ENCODE measurements at places on chromosomes 5 and 9.

GRCh38 chr5:4868140-4868735 lies 271.9 kb upstream of the ADAMTS16 start:
- DNase-seq = peak; percentile 30

DNA sequence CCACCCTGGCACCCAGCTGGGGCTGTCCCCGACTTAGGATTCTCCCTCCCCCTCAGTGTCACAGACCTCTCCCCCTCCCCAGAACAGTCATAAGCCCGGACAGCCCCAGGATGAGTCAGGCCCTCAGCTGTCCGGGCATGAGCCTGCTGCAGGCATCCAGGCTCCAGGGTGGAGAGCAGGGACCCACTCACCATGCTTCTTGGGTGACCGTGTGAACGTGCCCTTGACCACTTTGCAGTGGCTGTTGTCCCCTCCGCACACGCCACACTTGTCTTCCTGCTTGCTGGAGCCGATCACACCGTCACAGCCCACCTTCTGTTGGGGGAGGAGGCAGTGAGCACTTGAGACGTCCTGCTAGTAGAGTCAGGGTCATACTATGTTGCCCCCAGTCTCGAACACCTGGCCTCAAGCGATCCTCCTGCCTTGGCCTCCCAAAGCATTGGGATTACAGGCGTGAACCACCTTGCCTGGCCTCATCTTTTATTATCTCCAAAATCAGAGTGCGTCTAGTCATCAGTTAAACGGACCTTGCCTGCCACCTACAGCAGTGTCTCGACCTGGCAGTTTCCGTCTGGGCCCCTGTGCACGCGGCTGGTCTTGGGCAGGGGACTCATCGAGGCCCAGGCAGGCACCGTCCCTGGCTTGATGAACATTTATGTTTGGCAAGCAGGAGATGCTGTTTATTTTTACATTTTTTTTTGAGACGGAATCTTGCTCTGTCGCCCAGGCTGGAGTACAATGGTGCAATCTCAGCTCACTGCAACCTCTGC lies 72.6 kb downstream of the ZNF354C start:
- DNase-seq = no peak

- DNase-seq = no peak
These were observed 93.5 kb downstream of the PHF2 start for GRCh38 chr9:93669958-93670207.

DNA sequence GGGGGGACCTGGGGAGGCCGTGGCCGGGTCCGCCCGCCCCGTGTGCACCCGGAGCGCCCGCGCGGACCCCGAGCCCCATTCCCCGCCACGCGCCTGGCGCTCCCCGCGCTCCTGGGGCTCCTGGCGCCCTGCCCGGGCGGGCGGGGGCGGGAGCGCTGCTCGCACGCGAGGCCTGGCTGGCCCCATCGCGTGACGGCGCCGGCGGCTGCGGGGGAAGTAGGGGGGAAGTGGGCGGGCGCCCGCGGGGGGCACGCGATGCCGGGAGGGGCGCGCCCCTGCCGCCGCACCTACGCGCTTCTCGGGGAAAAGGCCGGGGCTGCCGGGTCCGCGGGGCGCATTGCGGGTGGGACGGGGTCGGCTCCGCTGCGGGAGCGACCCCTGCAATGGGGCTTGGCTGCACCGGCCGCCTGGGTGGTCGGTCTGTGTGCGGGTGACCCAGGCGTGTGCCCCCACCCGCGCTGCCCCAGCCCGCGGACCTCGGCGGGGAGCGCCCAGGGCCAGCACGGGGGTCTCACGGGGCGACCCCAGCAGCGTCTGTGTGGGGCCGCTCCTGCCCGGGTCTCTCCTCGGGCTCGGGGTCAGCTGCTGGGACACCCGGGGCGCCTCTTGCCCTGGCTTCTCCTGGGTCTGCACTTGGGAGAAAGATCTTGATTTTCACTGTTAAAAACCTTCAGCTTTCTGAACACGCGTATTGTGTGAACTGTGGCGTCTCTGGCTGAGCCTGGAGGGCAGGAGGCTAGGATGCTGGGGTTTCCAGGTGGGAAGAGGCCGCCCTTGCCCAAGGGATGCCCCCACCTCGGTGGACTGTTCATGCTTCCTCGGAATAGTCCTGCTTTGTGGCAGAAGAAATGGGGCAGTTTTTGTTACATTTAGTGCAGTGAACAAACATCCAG lies 52.4 kb downstream of the AHRR start:
- peak; percentile 71 for DNase-seq

- no peak for DNase-seq
These were observed 38.9 kb upstream of the SLC2A8 start for GRCh38 chr9:127358023-127358535.

DNA sequence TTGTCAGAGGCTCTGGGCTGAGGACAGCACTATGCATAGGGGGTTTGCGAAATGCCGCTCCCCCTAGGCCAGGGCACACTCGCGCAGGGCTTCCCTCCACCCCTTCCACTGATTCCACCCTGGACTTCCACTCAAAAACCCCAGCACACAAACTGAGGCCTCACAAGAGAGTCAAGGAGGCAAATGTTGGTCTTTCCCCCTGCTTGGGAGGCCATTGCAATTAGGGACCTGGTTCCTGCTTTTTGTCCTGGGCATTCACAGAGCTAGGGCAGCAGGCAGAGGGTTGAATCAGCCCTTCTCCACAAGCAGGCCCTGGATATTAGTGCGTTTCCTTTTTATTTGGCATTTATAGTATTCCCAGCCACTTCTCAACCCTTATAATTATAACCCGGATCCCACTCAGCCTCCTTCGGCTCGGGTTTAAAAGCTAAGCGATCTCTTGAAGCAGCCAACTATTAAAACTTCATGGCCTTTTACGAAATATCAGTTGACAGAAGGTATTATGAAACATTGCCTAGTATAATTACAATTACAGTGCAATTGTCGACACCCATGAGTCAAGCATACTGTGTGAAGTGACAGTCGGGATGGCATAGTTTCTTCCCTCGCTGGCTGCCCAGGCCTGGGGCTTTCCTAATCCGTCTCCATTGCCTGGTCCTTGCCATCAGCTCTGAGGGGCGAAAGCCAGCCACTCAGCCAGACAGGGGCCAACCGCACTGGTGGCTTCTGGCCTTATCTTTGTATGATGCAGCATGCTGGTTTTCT lies 285.5 kb upstream of the MAP3K1 start:
- DNase-seq = no peak

DNA sequence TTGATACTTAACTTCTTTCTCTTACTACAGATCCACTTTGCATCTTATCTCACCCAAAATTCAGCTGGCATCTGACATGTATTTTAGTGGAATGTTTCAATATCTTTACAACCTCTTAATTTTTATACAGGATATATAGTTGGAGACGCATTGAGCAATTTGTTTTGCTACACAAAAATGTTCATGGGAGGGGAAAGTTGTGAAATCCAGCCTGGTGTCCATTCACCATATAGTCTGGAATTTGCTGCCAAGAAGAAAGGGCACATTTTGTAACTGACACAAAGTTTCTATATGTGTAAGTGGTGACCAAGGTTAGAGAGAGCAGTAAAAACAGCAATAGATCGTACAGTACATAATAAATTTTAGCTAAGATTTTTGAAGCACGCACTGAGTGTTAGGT lies 14.0 kb upstream of the CHD1 start:
- DNase-seq = no peak

DNA sequence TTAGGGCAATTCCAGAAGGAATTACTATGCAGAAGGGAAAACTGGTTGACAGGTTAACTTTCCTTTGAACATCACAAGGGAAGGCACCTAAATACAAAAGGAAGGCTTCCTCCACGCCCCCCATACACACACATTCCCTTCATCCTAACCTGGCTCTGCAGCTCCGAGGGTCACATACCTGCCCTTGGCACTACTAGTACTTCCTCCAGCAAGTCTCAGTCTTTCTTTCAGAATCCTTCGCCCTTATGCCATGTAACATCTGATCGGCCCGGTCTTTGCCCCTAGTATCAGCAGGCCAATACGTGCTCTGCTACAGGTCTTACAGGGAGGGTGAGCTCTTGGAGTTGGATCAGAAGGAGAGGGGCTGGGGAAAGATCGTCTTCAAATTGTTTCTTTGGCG lies 1.6 kb upstream of the MARCHF6 start:
- no peak for DNase-seq

- no peak for DNase-seq
These were observed 44.6 kb downstream of the DMRT2 start for GRCh38 chr9:1094749-1095148.

- peak; percentile 74 for DNase-seq
These were observed 18.0 kb downstream of the ATOX1 start for GRCh38 chr5:151740336-151740942.

GRCh38 chr9:34203275-34203991 lies 24.6 kb downstream of the UBAP1 start:
- DNase-seq = no peak

DNA sequence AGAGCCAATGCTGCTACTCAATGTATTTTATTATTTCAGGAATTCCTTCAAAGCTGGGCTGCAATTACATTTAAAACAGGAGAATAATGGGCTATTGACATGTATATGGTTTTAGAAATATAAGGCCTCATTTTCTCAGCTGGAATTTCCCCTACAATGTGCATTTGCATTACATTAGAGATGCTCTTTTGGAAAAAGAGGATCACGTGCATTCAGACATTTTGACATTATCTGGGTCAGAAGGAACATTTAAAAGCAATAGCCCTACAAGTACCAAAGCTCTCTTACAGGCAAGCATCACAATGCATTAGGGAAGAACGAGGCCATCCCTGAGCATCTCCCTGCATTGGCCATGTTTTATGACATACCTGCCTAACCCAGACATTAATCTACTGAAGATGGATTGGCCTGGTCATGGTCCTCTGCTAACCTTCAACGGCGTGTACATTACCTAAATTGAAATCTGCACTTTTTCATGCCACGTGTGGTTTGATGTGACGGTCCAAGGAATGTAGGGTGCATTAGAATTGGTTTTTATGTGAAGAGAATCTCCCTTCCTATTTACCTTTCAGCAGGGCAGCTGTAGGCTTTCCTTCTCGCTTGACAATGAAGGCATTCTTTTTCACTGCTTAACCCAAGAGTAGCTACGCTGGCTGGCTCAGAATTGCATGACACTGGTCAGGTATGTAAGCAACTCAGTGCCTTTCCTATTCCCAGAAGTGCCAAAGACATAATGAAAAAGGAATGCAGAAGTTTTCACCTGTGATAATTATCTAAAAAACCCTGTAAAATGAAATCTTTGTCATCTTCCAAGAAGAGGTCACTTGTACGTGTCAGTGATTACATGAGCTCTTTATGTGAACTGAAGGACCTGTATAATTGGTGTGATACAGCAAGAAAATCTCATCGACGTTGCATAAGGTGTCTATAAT lies 212.3 kb upstream of the MPDZ start:
- peak; percentile 42 for DNase-seq

DNA sequence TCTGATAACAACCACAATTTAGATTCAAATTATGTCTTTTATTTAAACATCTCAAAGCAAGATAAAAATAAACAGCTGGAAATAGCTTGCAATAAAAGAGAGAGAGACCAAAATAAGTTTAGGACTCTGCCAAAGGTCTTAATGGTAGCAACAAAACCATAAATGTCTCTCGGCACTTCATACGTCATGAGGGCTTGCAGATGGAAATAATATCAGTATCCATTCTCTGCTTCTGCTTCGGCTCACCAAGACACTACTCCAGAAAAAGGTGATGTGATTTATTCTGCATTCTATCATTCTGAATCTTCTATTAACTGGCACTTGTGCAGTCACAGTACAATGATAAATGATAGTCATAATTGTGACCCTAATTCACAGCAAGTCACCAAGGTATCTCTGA lies 56.1 kb downstream of the EBF1 start:
- no peak for DNase-seq

- DNase-seq = peak; percentile 56
These were observed 822.5 kb downstream of the PTPRD start for GRCh38 chr9:9790216-9790872.

DNA sequence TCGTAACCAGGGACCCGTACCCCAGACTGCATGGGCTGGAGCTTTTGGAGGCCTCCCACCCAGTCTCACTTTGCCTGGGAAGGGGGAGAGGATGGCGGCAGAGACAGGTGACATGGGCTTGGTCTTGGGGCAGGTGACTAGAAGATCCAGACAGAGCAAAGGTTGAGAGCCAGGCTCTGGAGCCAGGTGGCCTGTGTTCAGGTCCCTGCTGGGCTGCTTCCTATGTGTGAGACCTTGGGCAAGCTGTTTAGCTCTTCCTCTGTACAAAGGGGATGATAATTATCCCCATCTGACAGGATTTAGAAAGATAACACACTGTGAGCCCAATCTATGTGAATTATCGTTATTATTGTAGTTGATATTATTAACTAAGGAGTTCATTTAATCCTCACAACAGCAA lies 16.1 kb upstream of the NDST1 start:
- no peak for DNase-seq

GRCh38 chr9:134463280-134463679 lies 137.0 kb downstream of the RXRA start:
- no peak for DNase-seq

DNA sequence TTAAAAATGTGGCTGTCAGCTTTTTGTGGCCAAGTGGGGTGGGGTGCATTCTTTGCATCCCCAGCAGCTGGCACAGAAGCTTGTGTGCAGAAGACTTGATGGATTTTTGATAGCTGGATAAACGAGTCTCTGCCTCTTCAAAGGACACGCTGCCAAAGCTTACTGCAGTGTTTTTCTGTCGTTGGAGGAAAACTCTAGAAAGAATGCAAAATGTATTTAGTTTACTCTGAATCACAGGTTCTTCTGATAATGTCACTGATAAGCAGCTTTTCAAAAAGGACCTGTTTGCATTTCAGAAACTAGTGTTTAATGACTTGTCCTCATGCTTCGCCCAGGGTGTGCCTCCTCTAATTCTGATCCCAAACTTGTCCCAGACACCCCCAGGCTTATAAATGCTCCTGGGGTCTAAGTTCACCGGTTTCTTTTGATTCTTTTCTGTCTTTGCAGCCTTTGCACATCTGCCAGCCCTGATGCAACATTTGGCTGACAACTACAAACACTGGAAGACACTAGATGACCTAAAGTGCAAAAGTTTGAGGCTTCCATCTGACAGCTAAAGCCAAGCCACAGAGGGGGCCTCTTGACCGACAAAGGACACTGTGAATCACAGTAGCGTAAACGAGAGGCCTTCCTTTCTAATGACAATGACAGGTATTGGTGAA lies 66.0 kb downstream of the WDR41 start:
- DNase-seq = no peak

GRCh38 chr5:14712666-14713065 lies 48.1 kb downstream of the OTULIN start:
- no peak for DNase-seq

DNA sequence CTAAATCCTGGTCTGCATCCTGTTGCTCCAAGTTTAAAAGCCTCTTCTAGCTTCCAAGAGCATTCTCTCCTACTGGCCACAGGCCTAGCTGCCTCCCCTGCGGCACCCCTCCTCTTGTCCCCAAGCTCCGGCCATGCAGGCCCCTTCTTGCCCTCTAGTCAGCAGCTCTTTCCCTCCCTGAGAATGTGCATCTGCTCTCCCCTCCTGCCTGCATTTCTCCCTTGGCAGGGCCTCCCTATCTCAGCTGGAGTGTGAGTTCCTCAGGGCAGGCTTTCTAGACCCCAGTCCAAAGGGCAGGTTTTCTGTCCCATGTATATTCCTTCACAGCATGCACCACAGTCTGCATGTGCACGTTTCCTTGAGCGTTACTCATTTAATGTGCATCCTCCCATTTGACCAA lies 24.6 kb upstream of the BARX1 start:
- DNase-seq = no peak

GRCh38 chr5:62029303-62029702 lies 276.7 kb upstream of the KIF2A start:
- DNase-seq = no peak

- no peak for DNase-seq
These were observed 234.7 kb downstream of the SLF1 start for GRCh38 chr5:94853120-94853519.

GRCh38 chr5:167804512-167805220 lies 486.8 kb upstream of the WWC1 start:
- no peak for DNase-seq

GRCh38 chr5:137071526-137071925 lies 427.6 kb downstream of the SPOCK1 start:
- DNase-seq = no peak
